ENCODE measurements at places on chromosomes 6 and 20.

- DNase-seq, result peak; percentile 85
These were observed 4.7 kb upstream of the GJA1 start for GRCh38 chr6:121430514-121431460.

DNA sequence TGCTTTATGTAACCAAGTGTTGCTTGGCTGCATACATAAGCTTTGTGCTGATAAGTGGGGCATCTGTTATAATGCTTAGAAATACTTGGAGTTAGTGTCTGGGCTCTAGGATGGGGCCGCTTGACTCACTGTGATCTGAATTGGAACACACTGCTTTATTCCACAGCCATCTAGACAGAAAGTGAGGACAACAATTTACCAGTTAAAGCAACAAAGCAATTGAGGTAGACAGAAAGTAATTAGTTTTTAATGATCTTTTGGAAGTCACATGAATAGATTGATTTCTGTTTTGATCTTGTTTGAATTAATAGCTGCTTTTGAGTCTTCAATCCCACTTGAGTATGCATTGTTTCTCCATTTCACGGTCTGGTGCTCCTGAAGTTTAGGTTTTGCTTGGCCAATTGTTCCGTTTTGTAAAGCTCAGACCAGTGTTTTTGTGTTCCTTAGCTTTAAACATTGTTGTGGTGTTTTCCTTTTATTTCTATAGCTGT is 157.5 kb downstream of the TRMT11 start:
- no peak for DNase-seq

- DNase-seq, result peak; percentile 21
These were observed 43.1 kb downstream of the ESR1 start for GRCh38 chr6:151850479-151851003.

GRCh38 chr20:44209686-44210405 is 725 bp downstream of the OSER1 start:
- peak; percentile 69 for DNase-seq

- no peak for DNase-seq
These were observed 65.5 kb upstream of the NFATC2 start for GRCh38 chr20:51608061-51608460.

- DNase-seq, result peak; percentile 52
These were observed 71.5 kb downstream of the HFE start for GRCh38 chr6:26158581-26159356.

GRCh38 chr6:42104095-42104803 is 38.2 kb downstream of the C6orf132 start:
- peak; percentile 88 for DNase-seq

- no peak for DNase-seq
These were observed 383.7 kb downstream of the CD83 start for GRCh38 chr6:14501240-14501639.

- DNase-seq, result no peak
These were observed 14.8 kb upstream of the CALHM6 start for GRCh38 chr6:116446399-116446798.

DNA sequence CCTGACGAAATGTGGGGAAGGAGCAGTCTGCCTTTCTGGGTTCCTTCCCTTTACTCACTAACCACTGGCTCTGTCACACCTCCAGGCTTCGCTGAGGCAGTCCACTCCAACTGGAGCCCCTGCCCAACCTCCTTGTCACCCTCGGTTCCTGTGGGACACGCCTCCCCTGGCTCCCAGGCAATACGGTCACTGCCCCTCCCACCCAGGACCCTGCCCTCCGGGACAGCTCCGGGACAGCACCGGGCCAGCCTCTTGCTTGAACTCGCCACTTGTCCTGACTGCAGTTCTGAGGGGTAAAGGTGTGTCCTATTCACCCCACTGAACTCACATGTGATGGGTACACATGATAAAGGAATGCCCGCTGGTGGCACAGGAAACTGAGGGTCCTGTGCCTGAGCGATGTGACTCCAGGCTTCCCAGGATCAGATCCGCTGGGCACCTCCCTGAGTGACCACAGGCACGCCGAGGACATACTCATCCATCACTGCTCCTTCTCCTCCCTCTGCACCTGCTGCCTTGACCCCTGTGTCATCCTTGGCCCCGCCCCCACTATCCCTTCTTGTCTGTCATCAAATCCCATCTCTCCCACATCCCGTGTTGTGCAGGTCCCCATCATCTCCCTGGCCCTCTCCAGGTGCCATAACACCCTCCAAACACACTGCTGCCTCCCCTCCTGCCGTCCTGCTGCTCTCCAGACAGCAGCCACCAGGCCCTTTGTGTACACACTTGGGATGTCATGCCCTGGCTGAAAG is 7.9 kb downstream of the SDCBP2 start:
- DNase-seq, result no peak

DNA sequence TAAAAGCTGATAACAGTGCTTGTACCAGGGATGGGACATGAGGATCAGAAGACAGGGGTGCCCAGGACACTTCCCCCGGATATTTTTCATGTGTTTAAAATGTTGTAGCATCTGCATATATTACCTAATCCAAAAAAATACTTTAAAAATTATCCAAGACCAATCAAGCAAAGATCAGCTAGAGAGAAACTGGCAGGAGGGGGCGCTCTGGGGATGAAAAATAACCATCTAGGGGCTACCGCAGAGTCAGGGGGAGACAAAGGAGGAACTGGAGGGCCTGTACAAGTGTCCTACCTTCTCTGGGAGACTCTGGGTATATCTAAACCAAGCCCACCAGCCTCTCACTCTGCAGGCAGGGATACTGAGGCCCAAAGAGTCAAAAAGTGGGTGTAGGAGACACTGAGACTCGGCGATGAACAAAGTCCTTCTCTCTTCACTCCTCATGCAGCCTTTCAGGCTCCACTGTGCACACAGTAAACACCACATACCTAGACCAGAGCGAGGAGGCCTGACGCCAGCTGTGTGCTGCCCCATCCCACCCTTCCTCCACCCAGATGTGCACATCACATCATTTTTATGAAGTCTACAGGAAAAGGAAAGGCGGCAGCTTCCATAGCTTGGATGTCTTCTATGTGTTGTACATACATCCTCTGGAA is 9.8 kb downstream of the RIMS4 start:
- peak; percentile 25 for DNase-seq

GRCh38 chr6:1609648-1610496 is at the start of gene FOXC1:
TSS of gene FOXC1 (plus strand) at chr6:1609915. CDS start at chr6:1610446, 531 bp downstream.
- DNase-seq, result peak; percentile 80

DNA sequence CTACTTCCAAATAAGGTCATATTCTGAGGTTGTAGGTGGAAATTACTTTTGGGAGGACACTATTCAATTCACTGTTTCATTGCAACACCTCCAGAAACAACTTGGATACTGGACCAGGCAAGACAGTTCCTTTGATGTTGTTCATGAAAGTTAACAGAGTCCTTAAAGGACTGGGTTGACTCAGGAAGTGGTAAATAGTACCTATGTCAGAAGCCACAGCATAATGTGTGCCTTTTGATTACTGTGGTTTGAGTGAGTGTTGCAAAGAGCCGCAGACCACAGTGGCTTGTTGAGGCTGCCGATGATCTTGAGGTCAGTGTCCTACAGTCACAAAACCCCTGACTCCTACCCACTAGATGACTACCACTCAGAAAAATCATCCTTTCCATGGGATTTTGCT is 10.9 kb downstream of the IL20RA start:
- no peak for DNase-seq

DNA sequence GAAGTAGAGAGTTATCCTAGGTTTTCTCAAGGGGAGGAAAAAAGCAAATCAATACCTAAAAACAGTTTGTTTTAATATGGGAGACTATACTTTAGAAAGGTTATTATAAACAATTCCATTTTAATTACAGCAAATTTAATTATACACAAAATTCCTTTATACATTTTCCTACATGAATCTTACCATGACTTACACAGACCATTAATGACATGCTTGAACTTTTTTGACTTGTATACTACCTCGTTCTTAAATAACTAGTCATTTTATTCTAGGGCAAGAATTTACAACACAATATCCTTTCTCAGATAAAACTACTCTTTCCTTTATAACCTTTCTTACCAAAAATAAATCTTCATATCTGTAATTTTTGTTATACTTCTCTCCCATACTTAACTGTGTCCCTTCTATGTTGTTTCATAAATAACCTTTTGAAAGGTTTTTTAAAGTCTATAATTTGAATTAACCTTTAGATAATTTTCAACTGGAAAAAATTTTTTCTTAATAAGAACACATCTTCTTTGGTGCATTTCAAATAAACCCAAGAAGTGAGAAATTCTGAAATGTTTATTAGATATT is 729.4 kb downstream of the TENT5A start:
- peak; percentile 72 for DNase-seq

- DNase-seq, result no peak
These were observed 181.2 kb upstream of the JAG1 start for GRCh38 chr20:10854976-10855375.

- peak; percentile 61 for DNase-seq
These were observed 27.3 kb upstream of the SLC22A23 start for GRCh38 chr6:3484192-3484591.
